ENCODE measurements at places on chromosomes 5 and 9.

- peak overlapping the region; percentile 17 for H3K27ac ChIP-seq
- no peak for DNase-seq
Observed at GRCh38 chr5:56845277-56845676, 29.9 kb downstream of the MAP3K1 start.

- no peak overlapping the region for H3K27ac ChIP-seq
- no peaks in the 10 kb centered on the region for H3K4me1 ChIP-seq
- H3K27me3 ChIP-seq, result peaks cover 4% of the 10 kb centered on the region
- no peak for DNase-seq
- no peaks in the 10 kb centered on the region for H3K36me3 ChIP-seq
Observed at GRCh38 chr5:568061-568781, 43.9 kb upstream of the CEP72 start.

GRCh38 chr9:8468045-8468637 is 668.6 kb upstream of the DMAC1 start:
- H3K4me1 ChIP-seq, result no peaks in the 10 kb centered on the region
- DNase-seq, result no peak
- H3K27me3 ChIP-seq, result no peaks in the 10 kb centered on the region
- no peak overlapping the region for H3K27ac ChIP-seq

DNA sequence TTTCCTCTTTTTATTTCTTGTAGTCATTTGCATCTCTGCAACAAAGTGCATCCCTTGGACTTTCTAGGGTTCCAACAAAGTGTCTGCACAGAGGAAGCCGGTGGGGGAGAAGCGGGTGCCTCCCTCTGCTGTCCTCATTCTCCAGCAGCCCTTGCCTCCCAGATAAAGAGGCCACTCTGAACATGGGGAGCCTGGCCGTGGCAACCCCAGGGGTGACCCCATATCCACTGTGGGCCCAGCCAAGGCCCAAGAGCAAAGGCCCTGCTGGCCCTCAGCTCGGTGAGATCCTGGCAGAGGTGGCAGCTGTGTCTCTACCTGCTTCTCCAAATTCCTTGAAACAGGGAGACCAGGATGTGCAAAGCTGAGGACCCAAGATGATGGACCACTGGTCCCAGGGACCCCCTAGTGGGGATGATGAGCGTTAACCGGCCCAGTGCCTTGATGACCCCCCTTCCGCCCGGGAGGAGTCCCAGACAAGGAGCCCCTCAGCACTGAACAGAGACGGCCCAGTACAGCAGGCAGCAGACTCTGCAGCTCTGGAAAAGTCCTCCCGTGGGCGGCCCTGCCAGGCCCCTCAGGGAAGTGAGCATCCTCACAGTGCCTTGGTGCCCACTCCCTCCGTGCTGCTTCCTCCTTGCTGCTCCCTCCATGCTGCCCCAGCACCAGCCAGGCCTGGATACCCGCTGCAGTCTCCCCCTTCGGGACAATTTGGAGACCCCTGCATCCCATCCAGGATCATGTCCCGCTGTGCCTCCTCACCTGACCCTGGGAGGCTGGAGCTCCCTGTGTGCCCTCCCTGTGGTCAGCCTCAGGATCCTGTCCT is 62.5 kb downstream of the MRPL36 start:
- no peak for DNase-seq
- no peaks in the 10 kb centered on the region for H3K36me3 ChIP-seq
- no peak overlapping the region for H3K27ac ChIP-seq
- H3K4me1 ChIP-seq, result no peaks in the 10 kb centered on the region
- no peak overlapping the region for H3K4me3 ChIP-seq
- H3K27me3 ChIP-seq, result peaks cover 3% of the 10 kb centered on the region

GRCh38 chr5:149549461-149550267 is 1.6 kb downstream of the CSNK1A1 start:
- peaks cover 16% of the 10 kb centered on the region for H3K4me1 ChIP-seq
- no peaks in the 10 kb centered on the region for H3K27me3 ChIP-seq
- H3K27ac ChIP-seq, result peak overlapping the region; percentile 97
- DNase-seq, result peak; percentile 16

DNA sequence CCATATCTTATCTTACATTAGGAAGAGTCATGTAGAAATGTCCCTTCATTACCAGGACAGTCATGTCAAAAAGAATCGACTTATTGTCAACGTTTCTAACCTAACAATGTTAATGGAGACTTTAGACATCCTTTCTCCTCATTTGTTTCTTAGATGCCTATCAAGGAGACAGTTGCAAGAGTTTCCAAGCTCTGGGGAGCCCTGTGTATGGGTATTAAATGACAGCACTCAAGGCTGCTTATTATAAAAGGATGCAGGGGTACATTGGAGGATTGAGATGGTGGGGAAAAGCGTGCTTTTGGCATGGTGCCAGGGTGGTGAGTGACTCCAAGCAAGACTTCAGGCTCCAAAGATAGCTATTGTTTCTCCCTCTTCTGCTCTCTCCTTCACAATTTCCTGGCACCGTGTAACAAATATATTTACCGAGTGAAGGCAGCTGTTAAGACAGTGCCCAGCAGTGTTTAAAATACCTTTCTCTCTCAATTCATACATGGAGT is 461.3 kb upstream of the CLINT1 start:
- H3K4me3 ChIP-seq, result no peak overlapping the region
- DNase-seq, result no peak
- no peaks in the 10 kb centered on the region for H3K36me3 ChIP-seq
- no peak overlapping the region for H3K27ac ChIP-seq

GRCh38 chr9:91908293-91908623 is 41.8 kb downstream of the ROR2 start:
- no peaks in the 10 kb centered on the region for H3K36me3 ChIP-seq
- H3K4me1 ChIP-seq, result peaks cover 9% of the 10 kb centered on the region
- H3K27me3 ChIP-seq, result no peaks in the 10 kb centered on the region
- H3K27ac ChIP-seq, result no peak overlapping the region

GRCh38 chr9:114006155-114006550 is 71.9 kb downstream of the AMBP start:
- H3K4me1 ChIP-seq, result no peaks in the 10 kb centered on the region
- no peaks in the 10 kb centered on the region for H3K36me3 ChIP-seq

DNA sequence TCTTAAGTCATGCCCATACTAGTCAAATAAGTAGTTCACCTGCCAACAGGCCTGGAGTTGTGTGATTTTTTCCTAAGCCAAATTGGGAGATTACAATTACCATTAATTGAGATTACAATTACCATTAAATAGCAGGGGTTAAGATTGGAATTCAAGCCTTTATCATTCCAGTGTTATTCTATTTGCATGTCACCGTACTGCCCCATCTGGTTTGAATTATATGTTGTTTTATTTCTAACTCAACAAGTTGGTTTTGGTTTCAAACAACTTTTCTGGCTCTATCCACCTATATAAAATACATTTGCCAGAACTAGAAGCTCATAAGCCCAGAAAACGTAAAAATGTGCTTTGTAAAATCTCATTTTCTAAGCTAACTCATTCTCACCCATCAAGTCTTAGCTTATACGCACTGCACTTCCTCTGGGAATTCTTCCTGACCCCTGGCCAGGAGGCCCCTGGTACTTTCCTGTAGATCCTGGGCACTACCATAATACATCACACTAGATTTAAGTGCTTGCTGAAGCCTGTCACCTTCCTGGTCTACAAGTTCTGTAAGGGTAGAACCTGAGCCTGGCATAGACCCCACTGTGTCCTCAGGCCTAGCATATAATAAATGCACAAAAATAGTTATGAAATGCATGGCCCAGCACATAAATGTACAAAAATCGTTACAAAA is 242.0 kb upstream of the TRPM3 start:
- no peak for DNase-seq
- no peaks in the 10 kb centered on the region for H3K27me3 ChIP-seq

GRCh38 chr9:133171161-133171961 is 7.6 kb upstream of the GBGT1 start:
- H3K27ac ChIP-seq, result no peak overlapping the region
- H3K27me3 ChIP-seq, result no peaks in the 10 kb centered on the region
- H3K4me3 ChIP-seq, result no peak overlapping the region
- no peaks in the 10 kb centered on the region for H3K36me3 ChIP-seq
- no peak for DNase-seq

- H3K4me1 ChIP-seq, result no peaks in the 10 kb centered on the region
- no peaks in the 10 kb centered on the region for H3K27me3 ChIP-seq
- H3K4me3 ChIP-seq, result no peak overlapping the region
- H3K36me3 ChIP-seq, result no peaks in the 10 kb centered on the region
Observed at GRCh38 chr5:9955586-9955985, 294.1 kb downstream of the ATPSCKMT start.

- peak overlapping the region; percentile 100 for H3K27ac ChIP-seq
- H3K27me3 ChIP-seq, result no peaks in the 10 kb centered on the region
- no peak for DNase-seq
Observed at GRCh38 chr9:120923620-120924328, 2.8 kb downstream of the TRAF1 start.

DNA sequence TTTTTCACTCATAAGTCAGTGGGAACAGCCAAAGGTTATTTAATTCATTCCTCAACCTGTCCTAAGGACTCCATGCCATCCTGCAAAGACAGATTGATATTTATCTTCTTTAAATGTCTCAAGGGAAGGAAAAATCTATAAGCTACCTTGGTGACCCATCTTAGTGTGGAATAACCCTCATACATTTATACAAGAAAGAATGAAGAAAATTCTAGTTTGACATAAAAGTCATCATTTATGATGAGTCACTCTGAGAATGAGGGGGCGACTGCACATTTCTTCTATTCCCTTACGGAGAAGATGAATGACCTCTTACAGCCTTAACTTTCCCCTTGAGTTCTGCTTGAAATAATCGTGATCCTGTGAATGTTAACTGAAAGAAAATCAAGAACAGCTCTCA is 26.8 kb upstream of the NUDT12 start:
- no peak overlapping the region for H3K4me3 ChIP-seq
- no peaks in the 10 kb centered on the region for H3K36me3 ChIP-seq
- no peaks in the 10 kb centered on the region for H3K4me1 ChIP-seq
- H3K27ac ChIP-seq, result no peak overlapping the region

- H3K27me3 ChIP-seq, result no peaks in the 10 kb centered on the region
- H3K36me3 ChIP-seq, result no peaks in the 10 kb centered on the region
- no peak overlapping the region for H3K27ac ChIP-seq
- H3K4me3 ChIP-seq, result no peak overlapping the region
- no peaks in the 10 kb centered on the region for H3K4me1 ChIP-seq
- no peak for DNase-seq
Observed at GRCh38 chr5:109426075-109426474, 16.3 kb upstream of the PJA2 start.

GRCh38 chr5:72301557-72301956 is 18.5 kb downstream of the MRPS27 start:
- H3K4me3 ChIP-seq, result no peak overlapping the region
- H3K4me1 ChIP-seq, result no peaks in the 10 kb centered on the region
- DNase-seq, result no peak
- H3K27me3 ChIP-seq, result no peaks in the 10 kb centered on the region

- no peaks in the 10 kb centered on the region for H3K36me3 ChIP-seq
- H3K27ac ChIP-seq, result no peak overlapping the region
- H3K27me3 ChIP-seq, result no peaks in the 10 kb centered on the region
- no peak for DNase-seq
- H3K4me3 ChIP-seq, result no peak overlapping the region
Observed at GRCh38 chr9:5633243-5633642, 4.3 kb downstream of the RIC1 start.

- no peaks in the 10 kb centered on the region for H3K27me3 ChIP-seq
- no peak for DNase-seq
- no peak overlapping the region for H3K27ac ChIP-seq
- H3K36me3 ChIP-seq, result no peaks in the 10 kb centered on the region
Observed at GRCh38 chr9:118091711-118092500, 387.7 kb downstream of the TLR4 start.

GRCh38 chr9:23962101-23962500 is 136.1 kb upstream of the ELAVL2 start:
- H3K4me1 ChIP-seq, result no peaks in the 10 kb centered on the region
- no peak overlapping the region for H3K27ac ChIP-seq
- H3K4me3 ChIP-seq, result no peak overlapping the region

- no peak for DNase-seq
- H3K4me1 ChIP-seq, result no peaks in the 10 kb centered on the region
- no peak overlapping the region for H3K27ac ChIP-seq
Observed at GRCh38 chr9:125852386-125852785, 105.2 kb downstream of the PBX3 start.

GRCh38 chr5:56412601-56413379 is 179.7 kb upstream of the ANKRD55 start:
- no peaks in the 10 kb centered on the region for H3K36me3 ChIP-seq
- no peak overlapping the region for H3K27ac ChIP-seq
- no peak overlapping the region for H3K4me3 ChIP-seq
- H3K27me3 ChIP-seq, result no peaks in the 10 kb centered on the region

- no peak overlapping the region for H3K27ac ChIP-seq
- H3K4me1 ChIP-seq, result no peaks in the 10 kb centered on the region
- H3K4me3 ChIP-seq, result no peak overlapping the region
- H3K36me3 ChIP-seq, result no peaks in the 10 kb centered on the region
- H3K27me3 ChIP-seq, result peaks cover 3% of the 10 kb centered on the region
Observed at GRCh38 chr5:87770016-87770570, 357.4 kb upstream of the CCNH start.

DNA sequence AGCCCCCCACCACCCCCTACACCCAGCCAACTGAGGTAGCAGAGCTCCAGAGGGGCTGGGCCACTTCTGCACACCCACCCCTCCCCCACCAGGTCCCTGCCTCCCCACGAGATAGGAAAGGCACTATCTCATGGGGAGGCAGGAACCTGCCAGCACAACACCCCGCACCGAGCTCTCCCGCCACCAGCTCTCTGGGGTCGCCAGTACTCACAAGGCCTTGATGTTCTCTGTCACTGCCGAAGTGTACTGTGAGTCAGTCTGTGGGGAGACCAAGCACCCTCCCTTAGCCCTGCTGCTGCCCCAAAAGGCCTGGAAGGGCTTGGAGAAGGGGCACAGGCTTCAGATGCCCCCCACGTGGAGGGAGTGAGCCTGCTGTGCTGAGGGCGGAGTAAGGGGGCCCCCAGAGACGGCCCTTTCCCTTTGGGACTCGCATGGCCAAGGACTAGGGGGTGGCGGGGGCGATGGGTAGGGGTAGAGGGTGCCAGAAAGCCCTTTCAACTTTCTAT is 5.9 kb downstream of the MGAT4B start:
- H3K27ac ChIP-seq, result no peak overlapping the region
- DNase-seq, result no peak
- H3K4me3 ChIP-seq, result no peak overlapping the region
- H3K4me1 ChIP-seq, result peaks cover 38% of the 10 kb centered on the region
- H3K36me3 ChIP-seq, result peaks cover 23% of the 10 kb centered on the region
- H3K27me3 ChIP-seq, result no peaks in the 10 kb centered on the region

DNA sequence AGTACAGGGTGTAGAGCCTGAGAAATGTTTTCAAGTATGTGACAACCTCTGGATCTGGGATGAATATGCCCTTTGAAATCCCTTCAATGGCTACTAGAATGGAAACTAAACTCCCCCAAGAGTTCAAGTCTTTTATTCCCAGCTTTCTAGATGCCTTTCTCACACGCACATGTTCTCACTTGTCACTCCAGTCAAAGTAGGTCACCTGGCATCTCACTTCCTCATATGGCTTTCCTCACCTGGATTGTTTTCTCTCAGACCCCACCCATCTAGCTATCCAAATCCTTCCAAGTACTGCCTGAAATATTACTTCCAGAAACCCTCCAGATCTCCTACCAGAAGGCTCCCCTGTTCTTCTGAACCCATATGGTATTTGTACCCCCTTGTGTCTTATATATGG is 615.4 kb upstream of the KLF4 start:
- H3K27ac ChIP-seq, result no peak overlapping the region
- no peak overlapping the region for H3K4me3 ChIP-seq
- no peak for DNase-seq
- H3K27me3 ChIP-seq, result no peaks in the 10 kb centered on the region
- no peaks in the 10 kb centered on the region for H3K4me1 ChIP-seq

Measured in effector memory CD4-positive, alpha-beta T cell (primary cell).